ENCODE measurements at places on chromosomes 1 and 21.

GRCh38 chr1:170663404-170664092 lies 383 bp upstream of the PRRX1 start:
- DNase-seq, result no peak

- peak; percentile 78 for DNase-seq
These were observed 420 bp downstream of the CFAP57 start for GRCh38 chr1:43172527-43172972.

- DNase-seq, result peak; percentile 58
These were observed 134.5 kb upstream of the MAGI3 start for GRCh38 chr1:113255720-113256347.

DNA sequence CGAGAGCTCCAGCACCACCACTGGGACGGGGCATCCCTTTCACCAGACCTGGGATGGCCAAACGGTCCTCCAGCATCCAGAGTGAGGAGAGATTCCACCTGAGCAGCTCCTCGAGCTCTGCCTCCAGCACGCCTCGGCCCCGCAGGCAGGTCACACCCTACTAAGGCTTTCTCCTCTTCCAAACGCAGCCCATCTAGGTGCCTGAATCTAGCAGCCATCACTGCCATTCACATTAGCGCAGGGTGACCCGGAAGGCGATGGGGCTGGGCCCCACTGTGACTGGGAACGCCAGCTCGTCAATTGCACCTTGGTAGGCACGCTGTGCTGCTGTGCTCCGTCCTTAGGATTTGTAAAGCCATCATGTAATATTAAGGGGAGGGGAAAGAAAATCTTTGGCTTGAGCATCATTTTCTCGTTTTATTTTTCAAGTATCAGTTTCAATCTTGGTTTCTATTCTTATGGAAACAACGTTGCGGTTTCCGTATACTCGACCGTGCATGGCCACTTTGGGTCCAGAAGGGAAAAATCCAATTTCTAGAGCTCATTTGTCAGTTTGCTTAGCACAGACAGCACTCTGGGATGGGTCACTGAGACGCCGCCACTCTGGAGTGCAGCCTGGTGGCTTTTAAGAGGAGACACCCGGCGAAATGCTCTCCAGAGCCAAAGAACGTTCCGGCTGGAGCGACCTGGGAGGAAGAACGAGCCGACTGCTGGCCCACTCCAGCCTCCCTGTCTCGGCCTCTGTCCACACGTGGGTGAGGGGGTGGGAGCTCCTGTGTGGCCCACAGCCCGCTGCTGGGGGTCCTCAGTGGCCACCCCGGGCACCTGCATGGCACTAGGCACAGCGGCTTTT lies 173.6 kb downstream of the PRDM16 start:
- DNase-seq, result peak; percentile 53

DNA sequence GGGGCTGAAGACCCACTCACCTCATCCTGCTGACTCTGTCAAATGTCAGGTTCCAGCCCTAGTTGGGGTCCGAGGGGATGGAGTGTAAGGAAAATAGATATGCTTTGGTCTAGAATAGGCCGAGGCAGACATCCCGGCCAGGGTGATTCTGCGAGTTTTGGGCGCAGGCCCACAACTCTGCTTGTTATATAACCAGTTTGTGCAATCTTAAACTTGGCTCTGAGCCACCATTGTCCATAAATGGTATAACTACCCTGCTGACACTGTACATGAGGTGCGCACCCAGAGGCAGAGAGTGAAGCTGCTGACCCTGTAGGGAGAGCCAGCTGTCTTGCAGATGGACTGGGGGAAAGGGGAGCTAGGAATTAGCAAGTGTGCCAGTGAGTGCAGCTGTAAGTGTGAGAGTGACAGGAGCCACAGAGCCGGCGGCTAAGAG lies 1388.8 kb downstream of the AMY1C start:
- DNase-seq, result no peak

- DNase-seq, result no peak
These were observed 7.1 kb upstream of the CD34 start for GRCh38 chr1:207918011-207918410.

DNA sequence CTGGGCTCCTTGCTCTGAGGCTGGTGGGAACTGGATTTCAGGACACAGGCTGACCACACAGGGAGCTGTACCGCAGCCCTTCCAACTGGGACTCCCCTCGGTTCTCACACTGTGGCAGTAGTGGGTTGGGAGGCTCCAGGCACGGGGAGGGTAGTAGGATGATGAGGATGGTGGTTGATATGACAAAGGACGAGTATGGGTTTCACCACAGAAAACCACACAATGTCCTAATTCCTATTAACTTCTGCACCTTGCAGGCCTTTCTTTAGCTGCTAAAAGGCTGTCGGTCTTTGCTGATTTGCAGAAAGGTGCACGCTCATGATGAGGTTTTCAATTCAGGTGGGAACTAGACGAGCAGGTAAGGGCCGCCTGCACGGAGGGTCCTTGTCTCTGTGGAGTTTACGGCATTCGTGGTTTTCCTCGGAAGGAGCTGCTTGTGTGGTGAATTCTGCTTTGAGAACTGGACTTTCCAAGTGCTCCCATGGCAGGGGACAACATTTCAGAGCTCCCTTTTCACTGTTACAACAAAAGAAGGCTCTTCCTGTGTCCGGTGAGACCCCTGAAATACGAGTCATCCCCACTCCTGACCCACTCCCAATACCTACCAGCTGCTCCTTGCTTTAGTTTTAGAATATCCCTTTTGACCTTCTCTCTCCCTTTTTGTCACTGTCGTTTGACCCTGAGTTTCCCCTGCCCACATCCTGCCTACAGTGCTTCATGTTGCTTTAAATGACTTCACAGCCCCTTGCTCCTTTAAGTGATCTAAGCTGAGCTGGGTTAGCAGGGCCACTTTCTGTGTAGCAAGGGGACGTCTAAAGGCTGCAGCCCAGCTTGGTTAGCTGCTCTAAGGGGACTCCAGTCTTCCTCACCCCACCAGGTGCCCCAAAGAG lies 125.1 kb downstream of the MRPS6 start:
- DNase-seq, result no peak

DNA sequence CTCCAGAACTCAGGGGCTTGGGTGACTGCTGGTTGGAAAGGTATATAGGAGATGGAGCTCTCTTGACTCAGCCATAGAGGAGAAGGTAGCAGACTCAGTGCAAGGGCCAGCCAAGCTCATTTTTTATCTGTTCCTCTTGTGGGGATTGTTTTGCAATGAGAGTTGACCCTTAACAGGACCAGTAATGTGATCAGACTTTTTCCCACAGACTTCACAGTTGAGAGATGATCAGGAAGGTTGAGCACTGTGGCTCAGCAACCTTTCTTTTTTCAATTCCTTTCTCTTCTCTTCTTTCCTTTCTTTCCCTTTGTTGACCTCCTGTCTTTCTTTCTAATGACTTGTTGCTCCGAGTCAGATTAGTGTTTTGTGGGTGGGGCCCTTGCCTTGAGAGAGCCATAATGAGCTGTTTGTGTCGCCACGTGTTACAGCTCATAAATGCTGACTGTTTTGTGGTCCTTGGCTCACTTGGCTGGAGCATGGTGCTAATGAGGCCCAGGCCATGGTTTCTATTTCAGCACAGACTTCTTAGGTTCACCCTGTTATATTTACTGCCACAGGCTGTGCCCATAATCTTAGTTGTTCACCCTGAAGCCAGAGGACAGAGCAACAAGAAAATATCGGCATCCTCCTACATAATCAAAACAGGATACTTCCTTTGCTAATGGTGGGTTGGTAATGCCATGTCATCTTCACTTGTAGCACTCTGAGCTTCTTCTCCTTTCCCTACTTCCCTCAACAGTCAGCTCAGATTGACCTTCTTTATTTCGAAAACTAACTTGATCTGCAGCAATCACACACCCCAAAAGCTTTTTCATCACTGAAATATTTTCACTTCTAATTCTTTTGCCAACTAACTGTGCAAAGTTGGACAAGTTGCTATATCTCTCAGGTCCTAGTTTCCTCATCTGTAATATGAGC lies 13.9 kb downstream of the ADAM30 start:
- no peak for DNase-seq

GRCh38 chr1:235679005-235679404 lies 29.4 kb upstream of the GNG4 start:
- DNase-seq, result no peak

Measured in DMS79 (cell line).